ENCODE measurements at places on chromosomes 5 and 9.

DNA sequence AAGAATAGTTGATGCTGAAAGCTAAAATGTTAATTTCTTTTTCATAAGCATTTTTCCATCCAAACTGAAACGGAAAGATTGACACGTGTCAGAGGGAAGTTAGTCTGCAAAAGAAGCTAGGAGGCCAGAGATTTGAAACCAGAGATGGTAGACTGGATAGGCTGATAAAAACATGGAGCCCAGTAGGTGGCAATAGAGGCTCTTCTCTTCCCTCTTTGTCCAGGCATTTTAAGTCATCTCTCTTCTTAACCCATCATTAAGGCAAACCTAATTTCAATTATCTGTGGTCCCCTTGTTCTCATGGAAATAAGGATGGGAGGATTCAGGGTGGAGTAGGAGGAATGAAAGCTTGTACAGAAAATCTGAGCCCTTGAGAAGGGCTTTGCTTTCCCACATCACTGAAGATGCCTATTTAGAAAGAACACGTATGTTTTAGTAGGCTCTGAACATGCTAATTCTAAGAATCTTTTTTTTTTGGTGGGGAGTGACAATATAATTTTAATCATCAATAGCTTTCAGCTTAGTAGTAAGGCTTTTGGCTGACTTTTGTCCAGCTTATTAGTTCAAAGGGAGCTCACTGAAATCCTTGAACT lies 66.6 kb downstream of the ZNF474 start:
- peak; percentile 28 for DNase-seq

DNA sequence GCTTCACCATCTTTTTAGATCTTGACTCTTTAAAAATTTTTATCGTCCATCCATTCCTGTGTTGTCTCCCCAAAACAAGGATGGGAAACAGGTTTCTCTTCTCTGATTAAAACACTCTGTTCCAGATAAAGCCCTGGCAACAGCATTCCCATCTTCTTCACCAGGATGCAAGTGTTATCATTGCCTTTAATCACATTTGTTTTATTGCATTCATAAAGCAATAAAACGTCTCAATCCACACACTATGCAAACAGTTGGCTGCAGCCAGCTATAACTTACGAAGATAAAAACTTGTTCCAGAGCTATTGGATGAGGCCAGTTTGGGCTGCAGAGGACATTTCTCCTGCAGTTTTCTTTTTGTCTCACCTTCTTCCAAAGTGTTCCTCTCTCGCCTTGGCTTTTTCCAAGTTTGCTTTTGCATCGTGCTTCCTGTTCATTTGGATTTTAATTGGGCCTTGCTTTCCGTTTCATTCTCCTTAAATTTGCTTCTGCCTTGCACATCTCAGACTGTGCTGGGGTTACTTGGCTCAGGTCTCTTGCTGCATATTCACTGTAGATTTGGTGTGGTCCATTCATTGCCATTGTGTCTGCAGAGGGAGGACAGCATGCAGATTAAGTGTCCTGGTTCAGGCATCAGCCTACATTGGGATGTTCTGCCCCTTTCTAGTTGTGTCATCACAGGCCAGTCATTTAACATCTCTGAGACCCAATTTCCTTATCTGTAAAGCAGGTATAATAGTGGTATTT lies 136.5 kb upstream of the LIFR start:
- DNase-seq: no peak

GRCh38 chr9:134764473-134765269 lies 115.9 kb upstream of the FCN2 start:
- DNase-seq: no peak

DNA sequence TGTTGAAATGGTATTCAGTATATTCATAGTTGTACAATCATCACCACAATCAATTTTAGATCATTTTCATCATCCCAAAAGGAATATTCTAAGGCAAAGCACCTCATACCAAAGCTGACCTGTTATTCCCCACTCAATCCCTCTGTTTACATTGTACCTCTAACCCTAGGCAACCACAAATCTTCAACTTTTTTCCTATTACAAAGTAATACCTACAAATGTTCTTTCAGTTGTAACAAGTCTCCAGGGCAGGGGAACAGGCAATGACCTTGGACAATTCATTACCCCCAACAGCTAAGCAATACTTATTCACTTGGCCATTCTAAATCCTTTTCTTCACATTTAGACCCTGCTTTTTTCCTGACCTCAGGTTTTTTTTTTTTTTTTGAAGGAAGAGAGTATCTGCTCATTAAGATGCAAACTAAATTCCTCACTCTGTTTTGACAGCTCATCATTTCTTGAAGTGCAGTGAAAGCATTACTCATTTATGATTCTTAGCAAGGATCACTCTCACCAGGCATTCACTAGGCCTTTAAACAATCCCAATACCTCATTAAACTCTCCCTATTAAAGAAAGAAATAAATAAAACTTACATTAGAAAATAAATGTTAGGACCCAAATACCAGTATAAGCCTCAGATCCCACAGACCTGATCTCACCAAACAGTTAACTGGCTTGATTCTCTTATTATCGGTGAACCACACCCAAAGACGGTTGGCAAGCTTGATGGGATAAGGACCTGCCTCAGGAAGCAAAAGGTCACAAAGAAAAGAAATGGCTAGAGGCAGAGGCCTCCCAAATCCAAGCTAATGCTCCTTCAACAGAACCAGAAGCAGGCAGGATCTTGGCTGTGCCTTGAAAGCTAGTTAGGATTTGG lies 15.3 kb downstream of the MTMR12 start:
- DNase-seq: no peak

GRCh38 chr9:99299211-99300102 lies 77.4 kb downstream of the SEC61B start:
- DNase-seq: no peak

DNA sequence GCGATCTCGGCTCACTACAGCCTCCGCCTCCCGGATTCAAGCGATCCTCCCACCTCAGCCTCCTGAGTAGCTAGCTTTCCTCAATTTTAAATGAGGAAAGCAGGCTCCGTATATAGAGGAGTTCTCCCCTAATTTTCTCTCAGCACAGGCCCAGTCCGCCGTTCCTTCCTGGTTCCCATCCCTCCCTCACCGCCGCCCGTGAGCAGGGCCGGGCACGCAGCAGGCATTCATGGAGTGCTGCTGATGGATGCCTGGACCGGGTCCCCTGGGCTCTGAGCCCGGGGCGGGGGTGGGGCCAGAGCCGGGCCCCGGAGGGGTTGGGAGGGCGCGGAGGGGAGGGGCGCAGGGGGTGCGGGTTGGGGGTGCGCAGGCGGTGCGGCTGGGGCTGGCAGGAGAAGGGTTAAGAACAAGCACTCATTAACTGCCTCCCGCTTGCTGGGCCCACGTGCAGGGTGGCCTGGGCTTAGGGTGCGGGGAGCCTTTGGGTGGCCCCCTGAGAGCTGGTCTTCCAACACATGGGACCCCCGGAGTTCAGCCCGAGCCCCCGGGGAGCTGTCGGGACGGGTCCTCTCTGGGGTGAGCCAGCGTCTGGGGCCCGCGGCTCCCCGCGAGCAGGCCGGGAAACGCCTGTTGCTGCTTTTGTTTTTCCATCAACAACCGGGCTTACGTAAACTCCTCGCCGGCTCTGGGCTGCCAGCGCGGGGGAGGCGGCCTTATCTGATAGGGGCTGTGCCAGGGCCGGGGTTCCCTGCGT lies 33.7 kb downstream of the LHX2 start:
- DNase-seq: no peak

- no peak for DNase-seq
Measured at GRCh38 chr5:37810311-37810710, 29.5 kb downstream of the GDNF start.

- no peak for DNase-seq
Measured at GRCh38 chr5:128913551-128913950, 51.7 kb upstream of the SLC27A6 start.

- DNase-seq: no peak
Measured at GRCh38 chr5:168822745-168823281, 243.6 kb upstream of the PANK3 start.

- no peak for DNase-seq
Measured at GRCh38 chr9:119986713-119987112, 593.3 kb downstream of the CDK5RAP2 start.

DNA sequence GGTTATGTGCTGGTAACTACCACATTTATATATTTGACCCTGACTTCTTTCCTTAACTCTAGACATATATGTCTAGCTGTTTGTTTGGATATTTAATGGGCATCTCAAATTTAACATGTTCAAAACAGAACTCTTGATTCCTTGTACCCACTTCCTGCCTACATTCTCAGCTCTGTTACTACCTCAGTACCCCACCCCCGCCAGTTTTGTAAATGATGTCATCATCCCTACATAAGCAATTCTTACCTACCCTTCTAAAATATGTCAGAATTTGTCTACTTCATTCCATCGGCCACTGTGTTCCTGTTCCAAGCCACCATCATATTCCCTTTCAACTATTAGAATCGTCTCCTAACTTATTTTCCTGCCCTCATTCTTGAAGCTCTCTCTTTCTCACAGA lies 4.8 kb downstream of the RAD50 start:
- no peak for DNase-seq

GRCh38 chr5:76468635-76469425 lies 65.7 kb downstream of the IQGAP2 start:
- no peak for DNase-seq

GRCh38 chr9:35688558-35689541 lies 875 bp downstream of the TPM2 start:
- no peak for DNase-seq

- DNase-seq: no peak
Measured at GRCh38 chr9:128033609-128034008, 33.5 kb downstream of the NAIF1 start.

GRCh38 chr9:130872508-130872907 lies 24.1 kb downstream of the QRFP start:
- no peak for DNase-seq

DNA sequence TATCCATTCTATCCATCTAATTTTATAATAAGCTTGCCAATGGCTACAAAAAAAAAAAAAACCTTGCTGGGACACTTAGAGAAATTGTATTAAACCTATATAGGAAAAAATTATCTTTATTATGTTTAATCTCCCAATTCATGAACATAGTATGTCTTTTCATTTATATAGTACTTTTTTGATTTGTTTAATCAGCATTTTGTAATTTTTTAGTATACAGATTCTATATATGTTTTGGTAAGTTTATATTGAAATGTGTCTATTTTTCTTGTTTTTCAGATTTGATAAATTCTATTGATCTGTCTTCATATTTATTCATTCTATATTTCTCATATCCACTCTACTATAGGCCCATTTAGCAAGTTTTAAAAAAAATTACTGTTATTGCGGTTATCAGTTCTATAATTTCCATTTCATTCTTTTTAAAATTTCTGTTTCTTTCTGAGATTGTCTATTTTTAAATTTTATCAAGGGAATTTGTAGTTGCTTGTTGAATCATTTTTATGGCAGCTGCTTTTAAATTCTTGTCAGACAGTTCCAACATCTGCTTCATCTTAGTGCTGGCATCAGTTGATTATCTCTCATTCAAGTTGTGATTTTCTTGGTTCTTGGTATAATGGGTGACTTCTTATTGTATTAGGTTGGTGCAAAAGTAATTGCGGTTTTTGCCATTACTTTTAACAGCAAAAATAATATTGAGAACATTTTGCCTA lies 170.1 kb upstream of the S1PR3 start:
- no peak for DNase-seq

- DNase-seq: no peak
Measured at GRCh38 chr5:96687812-96688453, 25.8 kb downstream of the CAST start.

DNA sequence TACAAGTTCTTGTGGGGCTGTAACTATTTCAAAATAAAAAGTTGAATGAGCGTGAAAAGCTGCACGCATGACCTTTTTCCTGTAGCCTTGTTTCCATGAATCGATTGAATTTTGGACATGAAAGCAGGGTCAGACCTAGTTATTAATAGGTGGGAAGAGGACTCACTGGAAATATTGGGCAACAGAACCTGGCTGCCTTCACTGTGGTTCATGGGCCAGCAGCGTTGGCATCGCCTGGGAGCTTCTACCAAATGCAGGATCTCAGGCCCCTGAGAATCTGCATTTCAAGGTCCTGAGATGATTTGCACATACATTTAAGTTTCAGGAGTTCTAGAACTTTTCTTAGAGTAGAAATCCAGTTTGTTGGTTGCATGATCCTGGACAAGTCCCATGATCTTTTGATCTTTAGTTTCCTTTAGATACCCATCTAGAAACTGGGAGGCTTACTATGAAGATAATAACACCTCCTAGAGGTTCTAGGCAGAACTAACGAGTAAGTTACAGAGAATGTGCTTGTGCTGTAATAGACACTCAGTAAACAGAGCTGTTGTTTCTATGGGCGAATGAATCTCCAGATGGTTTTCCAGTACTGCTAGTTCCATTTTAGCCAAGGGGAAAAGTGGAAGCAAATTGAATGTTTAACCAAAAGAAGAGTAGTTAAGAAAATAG lies 12.4 kb downstream of the ANKRD33B start:
- no peak for DNase-seq

DNA sequence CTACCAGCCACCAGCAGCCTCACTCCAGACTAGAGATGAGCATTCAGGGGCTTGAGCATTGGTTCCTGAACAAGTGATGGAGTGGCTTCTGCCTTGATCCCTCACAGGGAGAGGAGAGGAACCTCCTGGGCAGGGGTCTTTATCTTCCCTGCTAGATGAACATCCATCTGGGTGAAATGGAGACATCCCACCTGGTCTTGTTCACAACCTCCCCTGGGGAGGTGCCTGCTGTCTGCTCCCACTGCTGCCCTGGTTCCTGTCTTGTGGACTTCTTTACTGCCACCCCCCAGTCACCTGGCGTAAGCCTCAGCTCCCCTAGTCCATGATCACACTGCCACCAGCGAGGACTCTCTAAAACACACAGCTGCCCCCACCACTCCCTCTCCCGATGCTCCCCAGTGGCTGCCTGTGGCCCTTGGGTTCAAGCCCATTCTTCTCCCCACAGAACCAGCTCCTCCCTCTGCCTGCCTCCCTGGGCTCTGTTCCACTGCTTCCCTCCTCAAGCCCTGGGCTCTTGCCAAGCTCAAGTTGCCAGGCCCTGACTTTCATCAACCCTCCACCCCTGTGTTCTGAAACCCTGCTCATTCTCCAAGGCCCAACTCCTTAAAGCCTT lies 51.5 kb downstream of the COL15A1 start:
- DNase-seq: no peak

DNA sequence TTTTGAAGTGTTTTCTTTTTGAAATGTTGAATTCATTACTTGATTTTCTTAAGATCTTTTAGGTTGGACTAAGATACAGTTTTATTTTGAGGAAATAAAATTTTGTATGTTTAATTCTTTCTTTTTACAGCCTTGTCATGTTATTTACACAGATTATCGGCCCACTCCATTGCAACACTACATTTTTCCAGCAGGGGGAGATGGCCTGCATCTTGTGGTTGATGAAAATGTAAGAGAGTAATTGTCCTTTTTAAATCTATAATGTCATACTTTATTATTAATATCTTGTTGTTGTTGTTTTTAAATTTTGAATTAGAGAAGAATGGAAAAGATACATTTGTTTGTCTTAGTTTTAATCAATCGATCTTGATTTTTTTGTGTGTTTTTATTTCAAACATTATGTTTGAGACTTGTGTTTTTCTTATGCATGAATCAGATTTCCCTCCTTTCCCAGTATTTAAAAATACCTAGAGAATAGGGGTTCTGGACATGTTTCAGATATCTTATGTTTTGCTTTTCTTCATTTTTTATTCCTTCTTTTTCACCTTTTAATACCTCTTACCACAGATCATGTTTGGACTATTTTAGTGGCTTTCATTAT lies 36.7 kb downstream of the MTREX start:
- peak; percentile 85 for DNase-seq
